NCI-H2029 (cell line): ENCODE measurements at places on chromosomes 2 and 18.

DNA sequence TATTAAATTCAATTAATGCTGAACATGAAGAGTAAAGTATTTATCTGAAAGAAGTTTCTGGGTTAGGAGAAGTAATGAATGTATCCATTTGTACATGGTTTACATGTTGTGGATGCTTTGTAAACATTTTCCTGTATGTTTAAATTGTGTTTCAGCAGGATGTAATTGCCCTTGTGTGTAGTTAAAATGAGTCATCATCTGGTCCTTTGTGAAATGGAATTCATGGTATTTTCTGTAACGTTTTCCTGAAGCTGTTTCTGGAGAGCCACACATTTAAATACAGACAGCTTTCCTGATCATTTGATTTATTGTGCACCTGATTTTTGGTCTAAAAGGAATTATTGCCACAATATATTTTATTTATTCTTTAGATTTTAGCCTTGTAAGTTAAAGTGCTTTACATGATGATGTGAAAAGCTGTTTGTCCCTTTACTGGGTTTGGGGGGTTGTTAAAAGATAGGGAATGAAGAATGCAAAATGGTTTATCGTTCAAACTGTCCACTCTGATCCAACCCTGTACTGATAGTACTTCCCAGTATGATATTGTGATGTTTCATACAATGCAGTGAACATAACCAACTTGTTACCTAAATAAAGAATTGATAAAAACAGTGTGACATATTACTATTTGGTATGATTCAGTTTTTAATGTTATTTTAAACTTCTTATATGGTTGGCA, 41.7 kb upstream of the SLC3A1 start:
- DNase-seq = peak; percentile 4

GRCh38 chr2:169977530-169977929, 150.3 kb downstream of the UBR3 start:
- DNase-seq = no peak

DNA sequence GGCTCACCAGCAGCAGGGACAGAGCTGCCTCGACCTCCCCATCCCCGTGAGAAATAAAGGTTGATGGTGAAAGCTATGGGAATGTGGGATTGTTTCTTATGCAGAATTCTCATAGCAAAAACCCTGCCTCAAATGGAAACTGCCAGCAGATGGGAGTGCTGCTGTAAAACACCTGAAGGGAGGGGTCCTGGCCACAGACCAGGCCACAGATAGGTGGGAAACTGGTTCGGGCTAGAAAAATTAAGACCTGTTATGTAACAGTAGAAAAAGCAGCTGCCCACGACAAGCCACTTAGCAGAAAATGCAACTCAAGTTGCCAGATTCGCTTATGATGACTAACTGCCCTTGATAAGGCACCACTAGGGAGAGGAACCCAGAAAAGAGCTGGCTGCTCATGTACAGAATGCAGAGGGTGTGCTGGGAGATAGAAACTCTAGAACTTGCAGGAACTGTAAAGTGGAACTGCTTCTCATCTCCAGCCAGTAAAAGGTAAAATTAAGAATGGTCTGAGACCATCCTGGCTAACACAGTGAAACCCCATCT, 114.5 kb upstream of the SALL3 start:
- no peak for DNase-seq

DNA sequence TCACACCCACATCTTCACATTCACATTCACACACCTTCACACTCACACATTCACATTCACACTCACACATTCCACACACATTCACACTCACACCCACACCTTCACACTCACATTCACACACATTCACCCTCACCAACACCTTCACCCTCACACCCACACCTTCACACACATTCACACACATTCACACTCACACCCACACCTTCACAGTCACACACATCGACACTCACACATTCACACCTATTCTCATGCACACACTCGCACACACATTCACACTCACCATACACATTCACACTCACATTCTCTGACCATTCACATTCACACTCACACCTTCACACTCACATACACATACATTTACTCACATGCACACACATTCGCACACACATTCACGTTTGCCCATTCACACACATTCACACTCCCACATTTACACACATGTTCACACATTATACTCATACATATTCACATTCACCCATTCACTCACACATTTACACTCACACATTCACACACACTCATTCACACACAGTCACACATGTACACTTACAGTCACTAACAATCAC, 62.7 kb downstream of the BIN1 start:
- no peak for DNase-seq

DNA sequence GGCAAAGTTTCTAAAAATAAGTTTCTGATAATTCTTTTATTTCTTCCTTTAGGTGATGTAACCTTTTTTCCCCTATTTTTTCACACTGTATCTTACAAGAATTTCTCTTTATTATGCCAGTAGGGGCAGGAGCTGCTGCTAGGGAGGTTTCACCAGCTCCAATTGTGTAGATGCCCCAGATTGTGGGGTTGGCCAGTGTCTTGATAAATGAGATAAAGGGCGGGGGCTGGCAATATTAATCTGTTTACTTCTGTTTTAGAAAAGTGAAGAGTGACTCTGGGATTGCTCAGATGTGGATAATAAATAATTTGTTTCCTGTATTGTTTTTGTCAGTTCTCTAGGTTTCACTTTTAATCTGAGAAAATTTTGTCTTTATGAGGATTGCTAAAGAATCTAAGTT, 190.4 kb downstream of the MC4R start:
- no peak for DNase-seq

DNA sequence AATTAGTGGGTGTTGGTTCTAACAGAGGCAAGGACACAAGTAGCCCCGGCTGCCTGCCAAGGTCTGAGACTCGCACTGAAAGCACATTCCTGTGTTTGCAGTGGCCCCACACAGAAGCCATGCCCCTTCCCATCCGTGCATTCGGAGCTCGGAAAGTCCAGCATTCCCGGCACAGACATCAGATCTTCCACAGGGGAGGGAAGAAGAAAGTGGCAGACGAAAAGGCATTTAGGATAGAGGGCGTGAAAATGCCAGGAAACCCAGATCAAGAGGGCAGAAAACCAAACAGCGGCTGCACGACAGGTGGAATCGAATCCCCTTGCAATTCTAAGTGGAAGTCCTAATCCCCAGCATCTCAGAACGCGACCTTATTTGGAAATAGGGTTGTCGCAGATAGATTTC, 105.5 kb upstream of the ASB18 start:
- peak; percentile 63 for DNase-seq

GRCh38 chr18:26574958-26575864, 26.9 kb upstream of the KCTD1 start:
- DNase-seq = no peak

DNA sequence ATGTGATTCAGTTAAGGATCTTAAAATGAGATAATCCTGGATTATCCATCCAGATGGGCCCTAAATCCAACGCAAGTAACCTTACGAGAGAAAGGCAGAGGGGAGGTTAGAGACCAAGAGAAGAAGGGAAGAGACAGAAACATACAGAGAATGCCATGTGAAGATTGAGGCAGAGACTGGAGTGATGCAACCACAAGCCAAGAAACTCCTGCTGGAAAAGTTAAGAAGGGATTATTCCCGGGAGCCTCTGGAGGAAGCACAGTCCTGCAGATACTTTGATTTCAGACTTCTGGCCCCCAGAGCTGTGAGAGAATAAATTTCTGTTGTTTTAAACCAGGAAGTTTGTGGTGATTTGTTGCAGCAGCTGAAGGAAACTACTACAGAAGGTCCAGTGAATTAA, 992.7 kb downstream of the BCL11A start:
- DNase-seq = no peak

- DNase-seq = no peak
Observed at GRCh38 chr2:239700686-239701345, 300.0 kb upstream of the HDAC4 start.

GRCh38 chr2:122707224-122707824, 951.9 kb downstream of the TSN start:
- DNase-seq = no peak

- no peak for DNase-seq
Observed at GRCh38 chr2:97733341-97734035, 20.1 kb downstream of the ZAP70 start.

GRCh38 chr2:219619235-219619634, 8.2 kb upstream of the SLC4A3 start:
- DNase-seq = no peak

GRCh38 chr18:74334242-74334893, 18.7 kb downstream of the C18orf63 start:
- DNase-seq = no peak

- peak; percentile 30 for DNase-seq
Observed at GRCh38 chr2:40361478-40361877, 90.4 kb downstream of the SLC8A1 start.

GRCh38 chr2:37916512-37917082, 8.5 kb upstream of the RMDN2 start:
- peak; percentile 5 for DNase-seq

DNA sequence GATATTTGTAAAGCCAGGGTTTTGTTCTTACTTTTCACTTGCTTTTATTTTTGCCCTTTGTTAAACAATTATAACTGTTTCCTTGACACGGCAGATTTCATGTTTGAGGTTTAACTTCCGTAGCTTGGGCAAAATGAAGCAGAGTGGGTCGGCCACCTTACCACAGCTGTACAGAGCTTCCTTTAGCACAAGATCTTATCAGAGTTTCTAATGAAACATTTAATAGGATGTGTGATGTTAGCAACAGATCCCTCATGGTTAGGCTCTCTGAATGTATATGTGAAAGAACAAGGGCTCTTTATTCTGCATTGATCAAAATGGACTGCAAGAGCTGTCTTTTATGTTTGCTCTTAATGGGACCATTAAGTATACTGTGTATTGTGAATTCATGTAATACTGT, 22.3 kb downstream of the RNF125 start:
- DNase-seq = no peak
